ENCODE measurements at places on chromosomes 2 and 18.

GRCh38 chr2:159163930-159164329 lies 122.6 kb downstream of the WDSUB1 start:
- DNase-seq = no peak

- no peak for DNase-seq
Measured at GRCh38 chr18:55387139-55387984, 200.6 kb downstream of the TCF4 start.

- DNase-seq = no peak
Measured at GRCh38 chr2:14137643-14138042, 494.9 kb upstream of the LRATD1 start.

DNA sequence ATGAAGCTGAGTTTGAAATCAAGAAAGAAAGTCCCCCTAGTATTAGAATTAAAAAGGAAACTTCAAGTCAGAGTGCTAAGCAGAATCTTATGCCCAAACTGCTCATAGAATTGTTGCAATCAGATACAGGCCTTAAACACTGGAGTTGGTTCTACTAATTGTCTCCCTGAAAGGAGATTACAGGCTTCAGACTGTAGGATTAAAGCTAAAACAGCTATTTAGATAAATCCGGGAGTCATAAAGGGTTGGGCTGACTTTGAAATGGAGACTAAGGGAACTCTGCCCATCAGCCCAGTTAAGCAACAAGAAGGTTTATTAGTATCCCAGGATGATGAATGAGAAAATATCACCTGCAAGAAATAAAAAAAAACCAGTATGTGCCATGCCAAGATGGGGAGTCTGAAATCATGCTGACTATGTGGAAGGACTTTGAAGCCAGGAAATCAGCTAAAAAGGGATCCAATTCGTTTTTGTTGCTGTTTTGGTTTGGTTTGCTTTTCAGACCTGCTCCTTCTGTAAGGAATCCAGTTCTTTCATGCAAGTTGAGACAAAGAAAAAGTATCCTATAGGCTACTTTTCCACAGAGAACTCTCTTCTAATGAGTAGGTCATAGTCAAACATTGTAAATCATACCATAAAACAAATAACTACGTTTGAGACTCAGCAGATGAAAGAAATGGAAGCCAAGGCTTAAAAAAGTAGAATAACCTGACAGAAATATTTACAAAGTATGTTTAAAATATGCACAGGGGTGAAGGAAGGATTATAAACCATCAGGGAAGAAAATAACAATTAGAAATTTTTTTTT lies 37.6 kb upstream of the MSTN start:
- DNase-seq = no peak

DNA sequence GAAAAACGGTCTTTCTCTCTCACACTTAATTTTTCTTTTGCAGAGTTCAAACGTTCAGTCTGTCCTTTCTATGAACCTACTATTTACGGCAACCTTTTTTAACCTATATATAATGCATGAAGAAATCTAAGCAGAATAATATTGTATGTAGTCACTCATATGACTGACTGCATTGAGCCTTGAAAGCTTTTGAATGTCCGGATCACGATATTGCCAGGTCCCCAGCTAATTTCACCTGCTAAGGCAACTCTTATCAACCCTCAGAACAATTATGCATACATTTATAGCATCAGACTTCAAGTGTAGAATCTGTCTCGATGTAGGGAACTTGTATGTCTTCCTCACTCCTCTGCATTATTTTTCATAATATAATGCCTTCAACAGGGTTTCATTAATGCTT lies 1083.8 kb upstream of the KLHL29 start:
- DNase-seq = no peak

DNA sequence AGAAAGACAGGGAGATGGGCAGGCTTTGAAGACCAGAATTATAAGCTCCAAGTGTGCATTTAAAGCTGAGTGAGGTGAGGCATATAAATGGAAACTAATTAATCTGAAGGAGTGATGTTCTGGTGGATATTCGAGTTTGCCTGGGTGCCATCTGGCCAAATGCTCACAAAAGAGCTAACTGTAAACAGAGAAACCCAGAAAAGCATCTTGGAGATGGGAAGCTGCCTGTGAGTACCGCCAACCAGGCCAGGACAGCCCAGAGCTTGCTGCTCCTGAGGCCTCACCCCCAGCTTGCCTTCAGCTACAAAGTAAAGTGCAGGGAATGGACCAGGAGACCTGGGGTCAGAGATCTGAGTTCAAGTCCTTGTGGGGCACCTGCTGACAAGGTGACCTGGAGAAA lies 446.1 kb upstream of the MYT1L start:
- no peak for DNase-seq

DNA sequence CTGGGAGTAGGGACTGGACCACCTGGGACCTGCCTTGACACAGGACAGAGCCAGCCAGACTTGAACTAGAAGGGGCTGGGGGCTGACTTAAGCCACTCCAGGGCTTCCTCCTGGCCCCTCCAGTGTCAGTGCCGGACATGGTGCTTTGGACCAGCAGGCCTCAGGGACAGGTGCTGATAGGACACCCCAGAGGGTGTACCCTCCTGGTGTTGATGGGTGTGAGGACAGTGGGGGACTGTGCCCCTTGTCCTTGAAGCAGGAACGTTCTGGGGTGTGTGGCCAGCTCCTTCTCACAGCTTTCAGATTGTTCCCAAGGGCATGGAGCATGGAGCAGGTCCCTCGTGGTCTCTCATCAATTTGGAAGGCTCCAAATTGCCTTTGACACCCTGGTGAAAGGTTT lies 6.8 kb downstream of the MAL start:
- DNase-seq = no peak

DNA sequence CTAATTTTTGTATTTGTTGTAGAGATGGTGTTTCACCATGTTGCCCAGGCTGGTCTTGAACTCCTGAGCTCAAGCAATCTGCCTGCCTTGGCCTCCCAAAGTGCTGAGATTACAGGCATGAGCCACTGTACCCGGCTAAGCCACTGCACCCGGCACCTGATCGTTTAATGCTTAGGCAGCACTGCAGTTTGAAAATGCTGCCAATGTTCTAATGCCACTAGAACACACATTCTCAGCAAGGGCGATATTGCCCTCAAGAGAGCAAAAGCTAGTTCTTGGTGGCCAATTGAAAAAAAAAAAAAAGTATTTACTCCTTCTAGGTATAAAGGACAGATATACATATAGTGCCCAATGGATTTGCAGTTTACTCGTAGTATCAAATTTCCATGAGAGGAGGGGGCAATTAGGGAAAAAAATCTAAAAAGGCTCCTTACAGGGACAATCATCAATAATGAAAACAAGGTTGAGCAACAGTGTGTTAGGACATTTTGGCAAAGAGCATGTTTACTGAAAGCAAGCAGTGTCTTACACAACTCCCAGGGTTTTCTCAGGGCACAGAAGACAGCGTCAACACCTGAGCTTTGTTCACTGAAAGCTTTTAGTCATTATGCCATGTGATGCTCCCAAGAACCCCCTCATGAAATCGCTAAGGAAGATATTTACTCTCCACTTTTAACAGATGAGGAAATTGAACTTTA lies 199.9 kb upstream of the PKDCC start:
- no peak for DNase-seq

- DNase-seq = no peak
Measured at GRCh38 chr2:231919341-231920035, 6.7 kb downstream of the NPPC start.

- DNase-seq = no peak
Measured at GRCh38 chr2:111919794-111920608, 21.6 kb downstream of the MERTK start.
